HAP-1 (cell line): ENCODE measurements at places on chromosomes 1 and 21.

DNA sequence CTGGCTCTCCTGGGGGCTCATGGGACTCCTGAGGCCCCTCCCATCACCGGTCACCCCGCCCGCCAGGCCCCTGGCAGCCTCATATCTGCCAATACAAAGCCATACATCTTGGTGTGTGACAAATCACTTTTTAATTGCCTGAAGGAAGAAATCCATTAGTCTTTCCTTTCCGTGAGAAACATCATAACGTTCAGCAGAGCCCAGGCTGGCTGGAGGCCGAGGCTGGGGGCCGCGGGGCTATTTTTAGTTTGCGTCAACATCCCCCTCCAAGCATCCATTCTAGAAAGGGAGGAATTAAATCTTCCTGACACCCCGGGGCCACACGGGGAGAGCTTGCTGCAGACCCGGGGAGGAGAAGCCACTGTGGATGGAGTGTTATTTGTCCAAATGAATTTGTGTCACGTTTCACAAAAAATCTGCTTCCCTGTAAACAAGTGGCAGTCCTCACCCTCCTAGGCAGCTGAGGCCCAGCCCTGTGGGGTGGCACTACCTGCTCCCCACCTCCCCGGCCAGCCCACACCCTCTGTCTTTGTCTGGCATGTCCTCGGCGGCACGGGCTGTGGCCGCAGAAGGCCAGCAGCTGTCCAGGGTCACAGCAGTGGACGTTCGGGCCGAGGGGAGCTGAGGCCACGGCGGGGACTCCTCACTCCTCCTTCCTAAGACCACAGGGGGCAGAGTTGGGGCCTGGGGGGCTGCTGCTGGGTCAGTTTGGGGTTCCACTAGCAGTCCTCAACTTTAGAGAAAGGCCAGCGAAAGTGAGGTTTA is 236.9 kb upstream of the VAMP3 start:
- no peak for DNase-seq

DNA sequence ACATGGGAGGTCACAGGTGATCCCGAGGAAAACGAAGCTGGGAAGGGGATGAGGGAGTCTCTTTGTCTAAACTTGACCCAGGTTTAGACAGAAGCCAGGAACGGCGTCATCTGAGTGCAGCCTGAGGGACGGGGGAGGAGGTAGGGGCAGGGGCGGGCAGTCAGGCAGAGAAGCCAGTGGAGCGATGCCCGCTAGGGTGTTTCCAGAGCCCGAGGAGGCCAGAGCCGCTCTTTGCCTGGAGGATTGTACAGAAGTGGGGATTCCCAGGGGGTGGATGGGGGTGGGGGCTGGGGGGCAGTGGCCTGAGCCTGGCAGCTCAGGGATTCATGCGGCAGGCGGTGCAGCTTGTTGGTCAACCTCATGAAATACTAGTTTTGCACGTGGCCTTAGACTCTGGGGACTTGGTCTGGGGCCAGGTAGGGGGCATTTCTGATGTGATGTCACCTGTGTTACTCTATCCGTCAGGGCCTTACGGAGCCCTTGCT is 58.4 kb downstream of the VPS26C start:
- DNase-seq: no peak

GRCh38 chr21:44819283-44820243 is 1.7 kb upstream of the SUMO3 start:
- DNase-seq: no peak

DNA sequence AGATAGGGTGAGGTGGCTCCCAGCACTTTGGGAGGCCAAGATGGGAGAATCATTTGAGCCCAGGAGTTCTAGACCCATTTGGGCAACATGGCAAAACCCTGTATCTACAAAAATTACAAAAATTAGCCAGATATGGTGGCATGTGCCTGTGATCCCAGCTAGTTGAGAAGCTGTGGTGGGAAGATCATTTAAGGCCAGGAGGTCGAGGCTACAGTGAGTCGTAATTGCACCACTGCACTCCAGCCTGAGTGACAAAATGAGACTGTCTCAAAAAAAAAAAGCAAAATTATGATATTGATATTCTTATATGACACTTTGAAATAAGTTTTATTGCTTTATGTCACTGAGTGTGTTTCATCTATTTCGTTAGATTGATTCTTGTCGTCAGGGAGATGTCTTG is 7.4 kb downstream of the ACADM start:
- no peak for DNase-seq

- DNase-seq: no peak
Observed at GRCh38 chr21:33880626-33881025, 35.0 kb downstream of the ATP5PO start.

DNA sequence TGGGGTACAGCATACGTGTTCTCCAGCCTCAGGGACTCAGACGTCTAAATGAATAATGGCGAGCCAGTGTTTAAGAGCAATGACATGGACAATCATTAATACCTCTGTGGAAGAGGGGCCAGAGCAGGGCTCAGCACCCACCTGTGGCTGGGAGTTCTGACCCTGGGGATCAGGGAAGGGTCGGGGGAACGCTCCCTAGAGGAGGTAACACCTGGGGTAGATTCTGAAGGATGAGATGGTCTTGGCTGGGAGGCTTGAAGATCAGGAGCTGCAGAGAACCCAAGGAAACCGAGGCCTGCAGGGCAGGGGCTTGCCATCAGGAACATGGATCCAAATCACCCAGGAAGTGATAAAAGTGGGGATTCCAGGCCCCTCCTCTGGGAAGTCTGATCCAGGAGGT is 138.2 kb upstream of the RUNX3 start:
- DNase-seq: no peak

DNA sequence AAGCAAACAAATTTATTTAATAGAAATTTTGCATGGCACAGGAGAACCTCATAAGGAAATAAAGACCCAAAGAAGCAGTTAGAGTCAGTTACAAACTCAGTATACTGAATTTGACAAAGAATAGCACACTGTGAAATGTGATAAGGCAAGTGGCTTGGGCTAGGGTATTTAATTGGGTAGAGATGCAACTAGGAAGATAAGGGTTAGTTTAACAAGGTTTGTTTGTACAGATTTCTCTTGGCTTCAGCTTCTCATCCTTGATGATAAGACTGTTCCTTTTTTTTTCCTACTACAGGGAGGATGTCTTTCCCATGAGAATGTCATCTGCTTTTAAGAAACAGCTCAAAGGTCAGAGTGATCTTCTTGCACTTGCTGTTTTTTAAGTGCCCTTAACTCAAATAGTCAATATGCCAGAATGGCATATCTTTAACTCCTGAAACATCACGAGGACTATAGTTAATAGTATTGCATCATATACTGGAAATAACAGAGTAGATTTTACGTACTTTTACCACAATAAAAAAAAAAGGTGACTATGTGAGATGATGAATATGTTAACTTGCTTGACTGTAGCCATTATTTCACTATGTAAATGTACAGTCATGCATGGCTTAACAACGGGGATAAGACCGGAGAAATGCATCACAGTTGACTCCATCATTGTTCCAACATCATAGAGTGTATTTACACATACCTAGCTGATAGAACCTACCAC is 9.2 kb upstream of the TRAF3IP3 start:
- no peak for DNase-seq

DNA sequence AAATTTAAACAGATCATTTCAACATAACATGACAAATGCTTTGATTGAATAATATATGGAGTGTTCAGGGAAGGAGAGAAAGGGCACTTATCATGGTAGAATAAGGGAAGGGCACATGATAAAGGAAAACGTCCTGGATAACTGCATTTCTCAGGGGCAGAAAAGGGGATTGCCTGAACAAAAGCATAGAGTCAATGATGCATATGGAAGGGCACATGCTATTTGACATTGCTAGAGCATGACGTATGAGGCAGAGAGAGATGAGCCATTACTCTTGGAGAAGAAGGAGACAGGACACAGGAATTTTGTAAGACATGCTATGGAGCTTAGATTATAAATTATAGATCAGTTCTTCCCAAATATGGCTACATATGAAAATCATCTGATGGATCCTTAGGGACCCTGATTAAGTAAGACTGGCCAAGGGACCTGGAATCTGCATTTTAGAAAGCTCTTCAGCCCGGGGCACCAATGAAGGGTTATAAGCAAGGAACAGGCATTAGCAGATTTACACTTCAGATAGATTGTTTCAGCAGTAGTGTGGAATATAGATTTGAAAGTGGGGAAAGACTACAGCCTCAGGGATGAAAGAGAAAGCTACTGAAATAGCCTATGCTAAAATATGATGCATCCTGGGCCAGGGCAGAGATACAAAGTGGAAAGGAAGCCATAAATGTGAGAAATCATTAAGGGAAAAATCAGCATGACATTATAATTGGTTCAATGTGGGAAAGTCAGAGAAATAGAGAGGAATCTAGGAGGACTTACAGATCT is 21.3 kb downstream of the FMO2 start:
- no peak for DNase-seq

DNA sequence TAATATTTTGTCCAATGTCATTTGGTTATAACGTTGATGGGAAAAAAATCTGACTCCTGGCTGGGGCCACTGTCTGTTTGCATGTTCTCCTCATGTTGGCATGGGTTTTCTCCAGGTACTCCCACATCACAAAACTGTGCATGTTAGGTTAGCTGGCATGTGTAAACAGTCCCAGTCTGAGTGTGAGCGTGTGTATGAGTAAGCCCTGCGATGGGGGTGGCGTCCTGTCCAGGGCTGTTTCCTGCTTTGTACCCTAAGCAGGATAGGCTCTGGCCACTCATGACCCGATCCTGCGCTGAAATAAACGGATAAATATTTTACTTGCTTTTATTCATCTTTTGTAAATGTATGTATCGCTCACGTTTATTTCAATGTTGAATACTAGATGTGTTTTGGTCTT is 13.5 kb downstream of the EFCAB14 start:
- no peak for DNase-seq

DNA sequence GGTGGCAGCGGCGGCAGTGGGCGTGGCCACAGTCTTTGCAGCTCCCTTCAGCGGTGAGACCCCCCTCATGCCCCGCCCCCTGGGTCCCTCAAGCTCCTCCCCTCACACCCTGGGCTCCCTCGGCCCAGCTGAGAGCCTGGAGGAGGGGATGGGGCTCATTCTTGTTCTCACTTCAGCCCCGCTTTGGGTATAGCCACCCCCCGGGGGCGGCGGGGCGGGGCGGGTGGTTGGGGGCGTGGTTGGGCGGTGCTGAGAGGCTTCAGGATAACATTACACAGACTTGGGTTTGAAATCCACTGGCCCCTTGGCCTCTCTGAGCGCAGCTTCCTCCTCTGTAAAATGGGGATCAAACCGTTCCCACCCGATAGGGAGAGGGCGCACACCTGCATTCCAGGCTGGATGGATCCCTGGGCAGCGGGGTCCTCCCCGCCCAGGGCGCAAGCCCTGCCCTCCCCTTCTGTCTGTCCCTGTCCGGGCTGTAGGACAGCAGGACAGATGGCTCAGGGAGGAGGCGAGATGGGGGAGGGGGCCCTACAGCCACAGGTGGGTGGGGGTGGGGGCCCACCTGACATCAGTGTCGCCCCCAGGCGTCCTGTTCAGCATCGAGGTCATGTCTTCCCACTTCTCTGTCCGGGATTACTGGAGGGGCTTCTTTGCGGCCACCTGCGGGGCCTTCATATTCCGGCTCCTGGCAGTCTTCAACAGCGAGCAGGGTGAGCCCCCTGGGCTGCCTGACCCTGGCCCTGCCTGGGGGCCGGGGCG is 5.1 kb downstream of the CLCNKA start:
- DNase-seq: peak; percentile 91

DNA sequence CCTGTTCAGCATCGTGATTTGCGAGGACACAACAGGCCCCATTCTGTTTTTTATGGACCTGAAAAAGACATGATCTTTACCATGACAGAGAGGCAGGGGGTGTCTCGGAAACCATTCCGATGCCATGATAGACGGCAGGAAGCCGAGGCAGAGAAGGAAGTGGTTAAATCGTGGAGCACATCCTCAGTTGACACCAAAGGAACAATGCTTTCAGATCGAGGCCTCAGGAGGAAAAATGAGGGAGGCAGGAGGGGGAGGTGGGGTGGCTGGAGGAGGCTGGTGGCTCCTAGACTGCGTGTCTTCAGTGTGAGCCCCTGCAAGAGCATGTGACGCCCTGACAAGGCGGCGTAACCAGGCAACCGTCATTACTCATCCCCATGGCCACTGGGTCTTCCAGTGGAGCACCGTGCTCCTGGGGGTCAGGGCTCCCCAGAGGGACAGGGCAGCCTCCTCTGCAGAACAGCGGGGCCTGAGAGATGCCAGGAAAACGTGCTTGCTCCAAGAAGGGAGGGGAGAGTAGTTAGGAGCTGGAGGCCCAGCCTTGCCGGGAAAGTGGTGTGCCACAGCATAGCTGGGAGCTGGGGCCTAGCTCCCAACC is 172.8 kb upstream of the TMEM51 start:
- DNase-seq: no peak

DNA sequence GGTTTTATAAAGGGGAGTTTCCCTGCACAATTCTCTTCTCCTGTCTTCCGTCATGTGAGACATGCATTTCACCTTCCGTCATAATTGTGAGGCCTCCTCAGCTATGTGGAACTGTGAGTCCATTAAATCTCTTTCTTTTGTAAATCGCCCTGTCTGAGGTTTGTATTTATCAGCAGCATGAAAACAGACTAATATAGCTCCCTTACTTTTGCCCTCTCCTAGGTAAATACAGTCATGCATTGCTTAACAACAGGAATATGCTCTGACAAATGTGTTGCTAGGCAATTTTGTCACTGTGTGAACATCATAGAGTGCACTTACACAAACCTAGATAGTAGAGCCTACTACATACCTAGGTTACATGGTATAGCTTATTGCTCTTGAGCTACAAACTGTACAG is 616.8 kb downstream of the RWDD3 start:
- DNase-seq: no peak

DNA sequence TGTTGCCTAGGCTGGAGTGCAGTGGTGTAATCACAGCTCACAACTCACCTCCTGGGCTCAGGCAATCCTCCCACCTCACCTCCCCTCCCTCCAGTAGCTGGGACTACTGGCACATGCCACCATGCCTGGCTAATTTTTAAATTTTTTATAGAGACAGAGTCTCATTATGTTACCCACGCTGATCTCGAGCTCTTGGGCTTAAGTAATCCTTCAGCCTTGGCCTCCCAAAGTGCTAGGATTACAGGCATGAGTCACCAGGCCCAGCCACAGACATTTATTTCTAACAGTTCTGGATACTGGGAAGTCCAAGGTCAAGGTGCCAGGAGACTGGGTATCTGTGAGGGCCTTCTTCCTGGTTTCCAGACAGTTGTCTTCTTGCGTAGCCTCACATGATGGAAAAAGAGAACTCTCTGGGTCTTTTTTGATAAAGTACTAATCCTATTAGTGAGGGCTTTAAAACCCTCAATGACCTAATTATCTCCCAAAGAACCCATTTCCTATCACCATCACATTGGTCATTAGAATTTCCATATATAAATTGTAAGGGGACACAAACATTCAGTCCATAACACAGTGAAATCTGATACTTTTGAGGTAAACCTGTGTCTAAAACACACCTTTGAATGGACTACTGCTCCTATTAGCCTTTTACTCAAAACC is 67.9 kb downstream of the PHACTR4 start:
- peak; percentile 46 for DNase-seq

GRCh38 chr1:109181085-109181806 is 32.5 kb upstream of the SARS1 start:
- no peak for DNase-seq
